ENCODE measurements at places on chromosomes 12 and 14. TPM values are rescaled to one million over a fixed set of nuclear protein-coding genes. Genes with fewer than 3 reads are reported as not detected.
A peak's percentile ranks its signal among the peaks of the same experiment; 100 is the strongest.

GRCh38 chr12:98883231-98883630, 238.1 kb downstream of the APAF1 start:
- no peak for DNase-seq

- DNase-seq, result no peak
Observed at GRCh38 chr14:24377126-24377525, 9.1 kb downstream of the NFATC4 start.

- peak; percentile 65 for DNase-seq
Observed at GRCh38 chr12:24909667-24910066, 39.2 kb downstream of the BCAT1 start.

DNA sequence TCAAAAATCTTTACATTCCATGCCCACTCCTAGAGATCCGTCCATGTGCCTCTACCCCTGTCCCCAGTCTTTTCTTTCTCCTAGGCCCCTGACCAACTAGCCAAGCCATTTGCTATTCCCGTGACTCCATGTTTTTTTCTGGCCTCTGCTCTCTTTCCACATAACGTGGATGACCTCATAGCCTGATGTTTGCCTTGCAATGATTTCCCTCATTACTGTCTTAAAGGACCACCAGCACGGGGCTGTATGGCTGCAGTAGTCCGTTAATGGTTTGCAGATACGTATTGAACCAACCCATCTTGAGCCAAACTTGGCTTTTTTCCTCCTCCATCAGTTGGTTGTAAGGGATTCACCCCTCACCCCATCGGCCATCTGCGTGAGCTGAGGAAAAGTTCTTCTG, 226.0 kb downstream of the PCNX1 start:
- no peak for DNase-seq

GRCh38 chr12:101616027-101616494, 21.3 kb downstream of the MYBPC1 start:
- no peak for DNase-seq

DNA sequence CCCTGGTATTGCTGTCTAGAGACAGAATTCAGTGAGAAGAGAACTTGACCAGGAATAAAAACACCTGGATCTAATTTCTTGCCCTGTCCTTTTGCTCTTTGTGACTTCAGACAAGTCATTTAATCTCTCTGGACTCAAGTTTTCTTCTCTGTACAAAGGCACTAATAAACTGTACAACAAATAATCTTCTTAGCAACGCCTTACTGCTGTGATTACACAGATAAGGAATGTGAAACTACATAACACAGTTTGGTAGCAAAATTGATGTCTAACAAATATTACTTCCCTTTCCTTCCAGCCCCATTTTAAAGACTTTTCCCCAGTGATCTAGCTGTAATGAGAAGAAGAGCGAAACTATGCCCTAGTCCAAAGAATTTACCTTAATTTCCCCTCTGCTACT, 69.3 kb downstream of the BCAT1 start:
- no peak for DNase-seq

Gene OR6C4
- total RNA-seq, result not detected

Gene PPP4R3A
- total RNA-seq, result 26.9 TPM

Gene HECTD1
- total RNA-seq, result 37.7 TPM

Gene BHLHE41
- total RNA-seq, result not detected

Measured in MG63 (cell line).